ENCODE measurements at places on chromosomes 2 and 18.

GRCh38 chr2:14910654-14911053, 278.1 kb downstream of the LRATD1 start:
- DNase-seq, result no peak

GRCh38 chr2:232674491-232674890, 22.6 kb upstream of the GIGYF2 start:
- no peak for DNase-seq

GRCh38 chr2:28239207-28239606, 153.5 kb upstream of the FOSL2 start:
- no peak for DNase-seq

DNA sequence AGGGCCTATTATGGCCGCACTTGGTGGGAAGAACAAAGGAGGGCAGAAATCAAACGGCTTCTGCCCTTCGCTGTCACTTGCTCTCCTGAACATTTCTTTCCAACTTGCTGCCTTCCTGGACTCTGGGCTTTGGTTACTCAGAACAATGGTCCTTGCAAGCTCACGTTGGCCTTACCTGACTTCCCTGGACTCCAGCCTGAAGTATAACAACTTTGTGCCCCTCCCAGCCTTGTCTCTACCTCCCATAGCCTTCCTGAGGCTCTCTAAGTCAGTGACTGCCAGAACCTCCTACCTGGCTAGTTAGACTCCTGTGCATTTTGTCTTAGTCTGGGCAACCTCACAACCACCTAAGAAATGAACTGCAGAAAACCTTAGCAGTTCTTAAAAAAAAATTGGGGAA, 30.2 kb upstream of the ITPRID2 start:
- DNase-seq, result no peak

DNA sequence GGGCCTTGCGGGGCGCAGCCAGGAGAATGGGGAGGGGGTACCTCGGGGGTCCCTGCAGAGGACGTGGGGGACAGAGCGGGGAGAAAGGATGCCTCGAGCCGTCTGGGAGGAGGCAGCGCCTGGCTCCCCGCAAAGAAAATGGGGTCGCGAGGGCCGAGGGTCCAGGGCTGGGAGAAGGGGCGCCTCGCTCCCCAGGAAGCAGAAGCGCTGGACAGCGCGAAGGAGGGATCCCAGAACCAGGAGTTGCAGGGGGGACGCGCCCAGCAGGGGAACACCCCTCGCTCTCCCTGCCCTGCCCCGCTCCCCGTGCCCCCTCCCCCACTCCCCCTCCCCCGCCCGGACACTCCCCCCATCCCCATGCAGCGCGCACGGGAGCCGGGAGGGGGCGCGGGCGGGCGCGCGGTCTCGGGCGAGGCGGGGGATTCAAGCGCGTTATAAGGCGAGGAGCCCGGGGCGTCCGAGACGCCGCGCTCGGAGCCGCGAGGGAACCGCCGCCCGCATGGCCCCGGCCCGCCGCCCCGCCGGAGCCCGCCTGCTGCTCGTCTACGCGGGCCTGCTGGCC, at the start of gene ERFE:
TSS of gene ERFE (plus strand) at position 462 of the 562 bp plus-strand sequence. CDS start at position 500, 38 bp downstream.
- peak; percentile 38 for DNase-seq

DNA sequence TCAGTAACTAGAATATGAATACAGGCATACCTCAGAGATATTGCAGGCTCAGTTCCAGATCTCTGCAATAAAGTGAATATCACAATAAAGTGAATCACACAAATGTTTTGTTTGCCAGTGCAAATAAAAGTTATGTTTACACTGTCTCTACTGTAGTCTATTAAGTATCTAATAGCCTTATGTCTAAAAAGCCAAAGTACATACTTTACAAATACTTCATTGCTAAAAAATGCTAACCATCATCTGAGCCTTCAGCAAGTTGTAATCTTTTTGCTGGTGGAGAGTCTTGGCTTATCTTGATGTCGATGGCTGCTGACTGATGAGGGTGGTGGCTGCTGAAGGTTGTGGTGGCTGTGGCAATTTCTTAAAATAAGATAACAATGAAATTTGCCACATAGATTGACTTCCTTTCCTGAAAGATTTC, 159.4 kb downstream of the MYO1B start:
- DNase-seq, result no peak

- no peak for DNase-seq
Measured at GRCh38 chr2:174606336-174606735, 8.7 kb upstream of the WIPF1 start.

GRCh38 chr18:8504424-8504823, 104.8 kb upstream of the RAB12 start:
- no peak for DNase-seq

GRCh38 chr2:226383461-226383860, 416.2 kb downstream of the IRS1 start:
- DNase-seq, result no peak

GRCh38 chr2:11697103-11697871, 27.3 kb upstream of the NTSR2 start:
- peak; percentile 41 for DNase-seq

GRCh38 chr2:118103951-118104940, 16.0 kb downstream of the INSIG2 start:
- DNase-seq, result no peak

All from left cardiac atrium (tissue), 4 donors.